Stimulated activated CD4-positive, alpha-beta T cell treated with anti-CD3 and anti-CD28 coated beads, Interleukin-1b, Interleukin-23, amount 100 ng/mL, for 1 hour (primary cell): ENCODE measurements at places on chromosomes 6 and 20.

- no peak for DNase-seq
Observed at GRCh38 chr6:30244560-30244959, 31.4 kb upstream of the TRIM26 start.

DNA sequence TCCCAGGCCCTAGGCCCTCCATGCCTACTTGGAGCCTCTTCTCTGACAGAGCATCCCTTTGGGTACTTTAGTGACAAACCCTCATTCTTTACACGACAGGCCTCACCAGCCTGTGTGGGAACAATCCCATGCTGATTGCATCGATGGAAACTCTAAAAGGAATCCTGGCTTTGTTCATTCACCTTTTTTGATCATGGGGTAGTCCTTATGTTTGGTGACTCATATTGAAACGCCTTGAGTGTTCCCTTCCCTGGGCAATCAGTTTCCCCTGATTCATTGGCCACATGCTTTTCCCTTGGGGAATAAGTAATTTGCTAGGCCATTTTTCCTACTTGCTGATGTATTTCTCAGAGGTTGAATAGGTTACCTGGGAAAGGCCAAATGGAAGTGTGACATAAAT lies 14.7 kb upstream of the TNFAIP3 start:
- no peak for DNase-seq

- DNase-seq: no peak
Observed at GRCh38 chr6:16148498-16148897, 19.6 kb downstream of the MYLIP start.

GRCh38 chr6:11494786-11495564 lies 42.6 kb upstream of the TMEM170B start:
- DNase-seq: no peak

DNA sequence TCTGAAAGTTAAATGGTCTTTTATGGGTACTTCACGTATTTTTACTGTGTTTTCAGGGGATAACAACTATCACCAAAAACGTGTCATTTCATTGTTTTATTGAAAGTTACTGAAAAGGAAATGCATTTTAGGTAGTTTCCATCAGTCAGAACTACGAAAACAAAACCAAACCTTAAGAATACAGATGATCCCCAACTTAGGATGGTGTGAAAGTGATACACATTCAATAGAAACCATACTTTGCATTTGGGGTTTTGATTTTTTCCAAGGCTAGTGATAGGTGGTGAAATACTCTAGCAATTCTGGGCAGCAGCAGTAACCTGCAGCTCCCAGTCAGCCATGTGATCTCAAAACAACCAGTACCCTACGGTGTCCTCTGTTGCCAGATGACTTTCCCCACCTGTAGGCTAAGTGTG lies 25.9 kb upstream of the EFHC1 start:
- no peak for DNase-seq

- DNase-seq: no peak
Observed at GRCh38 chr6:68633972-68634725, 933 bp upstream of the ADGRB3 start.

DNA sequence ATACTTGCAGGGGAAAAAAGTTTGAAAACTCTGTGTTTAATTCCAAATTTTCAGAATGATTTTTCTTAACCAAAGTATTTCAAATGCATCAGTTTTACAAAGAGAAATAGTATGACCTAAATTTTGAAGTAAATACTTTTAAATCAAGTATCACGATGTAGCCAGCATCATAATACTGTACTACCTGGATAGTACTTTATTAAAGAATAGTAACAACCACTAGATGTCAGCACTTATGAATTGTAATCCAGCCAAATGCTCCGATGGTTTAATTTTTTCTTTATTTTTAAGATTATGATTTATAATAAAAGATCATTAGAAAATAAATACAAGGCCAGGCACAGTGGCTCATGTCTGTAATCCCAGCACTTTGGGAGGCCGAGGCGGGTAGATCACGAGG lies 37.2 kb upstream of the HACE1 start:
- no peak for DNase-seq

DNA sequence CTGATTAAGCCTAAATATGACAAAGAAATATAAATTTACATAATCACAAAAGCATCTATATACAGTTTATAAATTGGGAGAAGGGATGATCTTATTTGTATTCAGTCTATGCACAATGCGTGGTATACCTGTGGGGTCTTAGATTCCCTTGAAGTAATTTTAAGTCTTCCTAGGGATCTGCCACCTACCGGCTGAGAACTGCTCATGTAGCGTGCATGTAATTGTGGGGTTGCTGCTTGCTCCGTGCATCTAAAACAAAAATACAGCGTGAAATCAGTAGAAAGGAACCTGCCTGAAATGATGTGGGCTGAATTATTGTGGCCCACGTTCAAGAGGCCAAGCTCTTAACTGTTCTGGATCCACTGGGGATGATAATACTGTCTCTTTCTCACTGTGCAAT lies 187.3 kb downstream of the MBOAT1 start:
- DNase-seq: no peak

DNA sequence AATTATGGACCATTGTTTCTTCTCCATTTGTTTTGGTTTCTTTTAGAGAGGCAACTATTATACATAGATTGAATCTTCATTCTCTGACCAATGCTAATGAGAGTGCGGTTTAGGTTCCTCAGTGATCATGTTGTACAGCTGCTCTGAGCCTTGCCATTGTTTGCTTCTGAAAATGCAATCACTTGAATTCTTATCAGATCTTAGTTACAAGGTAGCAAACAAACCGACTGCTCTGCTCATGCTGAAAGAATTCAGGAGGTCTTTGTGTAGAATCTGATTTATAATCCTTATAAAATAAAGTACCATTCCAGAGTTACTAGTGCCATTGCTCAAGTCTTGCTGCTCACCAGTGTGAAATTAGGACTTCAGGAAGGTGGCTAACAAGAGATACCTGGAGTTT lies 569.1 kb upstream of the ID4 start:
- no peak for DNase-seq

DNA sequence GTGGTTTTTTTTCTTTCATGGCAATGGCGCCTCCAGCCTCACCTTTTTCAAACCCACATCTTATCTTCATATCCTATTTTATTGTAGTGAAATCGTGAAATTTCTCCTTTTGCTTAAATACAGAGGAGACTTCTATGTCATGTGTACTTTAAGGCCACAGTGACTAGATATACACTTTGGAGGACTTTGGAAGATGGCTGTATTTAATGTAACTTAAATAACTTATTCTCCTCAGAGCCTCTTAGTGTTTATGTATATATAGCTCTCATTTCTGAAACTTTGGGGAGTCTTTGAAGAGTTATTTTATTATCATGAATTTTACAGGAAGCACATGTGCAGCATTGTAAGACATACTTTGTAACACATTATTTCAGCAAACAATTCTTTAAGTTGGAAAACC lies 968 bp downstream of the LAMA2 start:
- DNase-seq: no peak

GRCh38 chr20:39480276-39481043 lies 518.3 kb downstream of the DHX35 start:
- DNase-seq: no peak

GRCh38 chr6:35044761-35045421 lies 96.2 kb downstream of the TCP11 start:
- no peak for DNase-seq

DNA sequence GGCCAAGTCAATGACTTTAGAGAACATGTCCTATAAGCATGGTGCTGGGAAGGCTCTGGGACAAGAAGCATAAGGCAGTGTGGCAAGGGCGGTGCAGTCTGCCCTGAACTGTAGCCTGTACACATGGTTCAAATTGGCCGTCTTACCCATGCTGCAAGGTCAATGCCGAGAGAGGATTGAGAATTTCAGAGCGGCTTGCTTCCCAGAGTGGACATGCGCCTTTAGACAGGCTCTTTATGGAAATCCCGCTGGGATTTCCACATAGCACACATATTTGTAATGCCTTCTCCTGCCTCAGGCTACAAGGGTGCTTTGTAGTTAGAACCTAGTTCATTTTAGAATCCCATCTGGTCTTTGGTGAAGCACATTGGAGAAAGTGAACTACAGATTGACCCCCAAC lies 36.1 kb upstream of the CEP162 start:
- DNase-seq: no peak

- peak; percentile 47 for DNase-seq
Observed at GRCh38 chr6:149317644-149318571, at the start of gene TAB2. TAB2 (plus strand) TSS chr6:149317712; CDS start chr6:149369998, 52,286 bp downstream.

GRCh38 chr20:37537505-37537904 lies 9.8 kb upstream of the BLCAP start:
- no peak for DNase-seq

GRCh38 chr6:12233693-12234571 lies 56.2 kb upstream of the EDN1 start:
- no peak for DNase-seq

DNA sequence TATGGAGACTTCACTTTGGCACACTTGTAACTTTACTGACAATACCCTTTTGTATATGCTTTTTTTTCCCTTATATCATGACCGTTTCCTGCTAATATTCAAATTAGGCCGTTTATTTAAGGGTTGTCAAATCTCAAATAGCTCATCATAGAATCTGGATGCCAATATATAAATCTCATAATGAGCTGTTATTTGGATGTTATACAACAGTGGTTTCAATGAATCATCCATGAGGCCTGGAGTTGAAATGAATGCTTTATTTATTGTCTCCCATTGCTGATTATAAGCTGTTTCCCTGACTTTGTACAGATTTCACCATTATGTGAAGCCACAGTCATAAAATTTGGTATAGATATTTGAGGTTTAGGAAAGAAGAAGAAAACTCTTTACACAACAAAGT lies 256.1 kb downstream of the PLCB1 start:
- DNase-seq: no peak

- DNase-seq: no peak
Observed at GRCh38 chr6:44176130-44176761, 17.6 kb downstream of the CAPN11 start.

DNA sequence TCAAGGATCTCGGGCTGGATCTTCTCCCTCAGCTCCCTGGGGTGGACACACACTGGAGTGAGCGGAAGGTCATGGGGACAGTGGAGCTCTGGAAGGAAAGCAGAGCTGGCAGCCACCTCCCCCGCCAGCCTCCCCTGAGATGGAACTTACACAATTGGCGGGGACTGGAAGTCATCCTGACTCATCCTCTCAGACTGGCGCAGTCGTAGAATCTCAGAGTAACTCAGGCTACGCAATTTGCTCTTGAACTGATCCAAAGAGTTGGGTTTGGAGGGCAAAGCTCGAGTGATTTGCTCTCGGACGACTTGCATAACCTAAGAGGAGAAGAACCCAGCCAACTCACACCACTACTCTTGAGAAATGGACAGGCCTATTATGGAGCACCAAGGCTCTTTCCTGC lies 34.8 kb downstream of the ELMO2 start:
- no peak for DNase-seq

DNA sequence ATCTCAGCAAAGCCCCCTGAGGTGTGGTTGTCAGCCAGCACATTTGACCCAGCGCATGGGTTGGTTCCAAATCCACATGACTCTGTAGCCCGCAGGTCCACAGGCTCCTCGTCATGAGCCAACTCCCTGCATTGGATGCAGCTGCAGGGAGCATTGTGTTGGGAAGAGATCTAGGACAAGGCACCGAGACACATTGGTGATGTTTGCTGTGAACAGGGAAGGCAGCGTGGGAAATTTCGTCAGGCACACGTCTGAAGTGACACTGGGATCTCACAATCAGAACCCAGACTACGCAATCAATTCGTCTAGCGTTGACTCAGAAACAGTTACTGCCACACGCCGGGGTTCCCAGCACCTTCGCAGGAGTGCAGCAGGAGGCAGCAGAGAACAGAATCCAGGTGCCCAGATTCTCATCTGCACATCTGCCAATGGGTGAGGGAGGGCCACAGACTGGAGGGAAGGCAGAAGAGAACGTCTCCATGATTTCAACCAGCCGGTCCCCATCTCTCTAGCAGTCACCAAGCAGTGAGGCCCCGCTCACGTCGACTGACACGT lies 177.0 kb downstream of the TTLL2 start:
- no peak for DNase-seq

- peak; percentile 21 for DNase-seq
Observed at GRCh38 chr6:117616391-117617209, 14.3 kb upstream of the GOPC start.

GRCh38 chr6:144162977-144163376 lies 12.7 kb downstream of the STX11 start:
- DNase-seq: no peak

DNA sequence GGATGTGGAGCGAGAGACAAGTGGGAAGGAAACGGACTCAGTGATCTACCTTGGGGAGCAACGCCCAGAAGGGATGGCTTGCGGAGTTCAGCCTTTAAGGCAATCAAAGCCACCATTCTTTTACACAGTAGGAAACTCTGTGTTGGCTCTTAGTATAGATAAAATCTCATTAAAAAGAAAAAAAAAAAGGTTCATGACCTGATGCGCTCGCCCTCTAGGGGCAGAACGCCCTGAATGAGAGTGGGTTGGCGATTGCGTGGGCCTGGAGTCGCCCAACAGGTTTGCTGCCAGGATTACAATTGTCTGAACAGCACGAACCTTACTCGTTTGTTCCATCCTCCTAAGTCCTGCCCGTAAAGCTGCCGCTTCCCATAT lies 1.2 kb downstream of the TPD52L1 start:
- DNase-seq: no peak

DNA sequence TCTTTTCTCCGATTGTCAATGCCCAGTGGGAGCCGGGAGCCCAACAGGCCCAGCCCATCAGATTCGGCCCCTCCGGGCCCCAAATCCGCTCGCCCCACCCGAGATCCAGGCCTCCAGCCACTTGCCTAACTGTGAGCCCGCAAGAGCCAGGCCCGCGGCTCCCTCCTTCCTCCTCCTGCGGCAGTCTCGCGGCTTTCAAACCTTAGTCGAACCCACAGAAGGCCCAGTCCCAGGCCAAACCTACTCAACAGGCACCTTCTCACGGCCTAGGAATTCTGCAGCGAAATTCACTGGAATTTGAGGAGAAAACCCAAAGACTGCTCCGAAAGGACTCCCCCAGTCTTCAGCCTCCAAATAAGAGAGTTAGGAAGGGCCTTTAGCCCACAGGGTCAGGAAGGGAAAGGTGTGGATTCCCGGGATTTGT lies 2.8 kb upstream of the TFAP2A start:
- DNase-seq: no peak

DNA sequence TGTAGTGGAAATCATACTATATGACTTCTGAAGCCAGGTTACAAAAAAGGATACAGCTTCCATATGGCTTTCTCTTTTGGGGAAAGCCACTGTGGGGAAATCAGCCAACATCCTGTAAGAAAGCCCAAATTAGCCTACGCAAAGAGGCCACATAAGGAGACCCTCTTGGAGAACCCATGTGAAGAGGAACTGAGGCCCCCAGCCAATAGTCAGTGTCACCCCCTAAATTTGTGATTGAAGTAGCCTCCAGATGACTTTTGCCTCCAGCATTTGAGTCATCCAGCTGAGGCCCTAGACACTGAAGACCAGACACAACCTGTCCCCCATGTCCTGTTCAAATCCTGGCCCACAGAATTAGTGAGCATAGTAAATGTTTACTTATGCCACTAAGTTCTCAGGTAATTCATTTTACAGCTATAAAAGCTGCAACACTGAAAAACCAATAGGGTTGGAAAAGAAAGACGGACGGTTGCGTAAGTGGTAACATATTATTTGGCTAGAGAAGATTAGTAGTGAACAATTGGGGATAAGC lies 60.4 kb downstream of the HMGCLL1 start:
- no peak for DNase-seq
